ENCODE measurements at places on chromosomes 5 and 9.

GRCh38 chr5:43582082-43583005, 20.6 kb upstream of the NNT start:
- DNase-seq, result no peak

- no peak for DNase-seq
Observed at GRCh38 chr5:135693371-135693955, 114.7 kb upstream of the CXCL14 start.

GRCh38 chr9:124392254-124392870, 22.9 kb downstream of the PSMB7 start:
- DNase-seq, result no peak

- DNase-seq, result no peak
Observed at GRCh38 chr9:90772386-90772785, 29.2 kb upstream of the SYK start.

DNA sequence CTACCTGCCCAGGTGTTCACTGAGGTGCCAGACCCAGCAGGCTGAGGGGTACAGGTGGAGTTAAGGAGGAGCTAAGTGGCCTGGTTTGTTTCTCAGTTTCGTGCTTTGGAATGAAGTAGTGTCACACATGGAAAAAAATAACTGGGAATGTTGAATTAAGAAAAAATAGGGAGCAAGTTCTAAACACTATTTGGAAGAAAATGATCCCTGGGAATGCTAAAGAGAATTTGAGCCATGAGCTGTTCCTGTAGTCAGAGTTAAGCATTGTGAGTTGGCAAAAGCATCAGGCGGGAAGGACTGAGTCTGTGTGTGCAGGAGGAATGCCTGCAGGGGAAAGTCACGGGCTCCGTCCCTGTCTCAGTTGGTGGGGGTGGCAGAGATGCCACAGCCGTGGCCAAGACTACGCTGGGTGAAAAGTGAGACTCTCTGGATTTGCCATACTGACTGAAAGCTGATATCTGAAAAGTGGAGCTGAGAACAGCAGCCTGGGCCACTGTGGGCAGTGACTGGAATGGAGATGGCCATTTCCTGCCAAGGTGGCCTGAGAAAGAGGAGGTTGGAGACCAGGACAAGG, 37.0 kb downstream of the SYK start:
- no peak for DNase-seq

Measured in small intestine (tissue), 16 donors.